ENCODE measurements at places on chromosomes 6 and 20. TPM values are rescaled to one million over a fixed set of nuclear protein-coding genes. Genes with fewer than 3 reads are reported as not detected.

GRCh38 chr6:12313992-12314589, 23.9 kb downstream of the EDN1 start:
- DNase-seq: peak; percentile 89

- no peak for DNase-seq
Measured at GRCh38 chr20:833121-833449, 430 bp upstream of the FAM110A start.

DNA sequence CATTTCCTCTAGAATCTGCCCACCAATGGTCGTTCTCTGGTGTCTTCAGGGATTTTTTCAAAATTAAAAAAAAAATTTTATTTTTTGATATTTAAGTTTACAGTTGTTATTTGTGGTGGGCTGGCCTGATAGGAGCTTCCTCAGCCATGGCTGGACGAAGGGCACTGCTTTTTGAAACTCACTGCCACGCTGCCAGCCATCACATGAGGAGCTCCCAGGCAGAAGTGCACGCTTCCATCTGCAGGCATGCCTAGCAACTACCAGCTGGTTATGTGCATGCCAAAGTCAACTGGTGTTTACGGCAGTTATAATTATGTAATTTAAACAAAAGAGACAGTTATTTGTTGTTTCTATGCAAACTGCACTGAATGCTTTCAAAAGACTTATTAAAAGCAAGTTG, 105.1 kb downstream of the IRF4 start:
- no peak for DNase-seq

- DNase-seq: no peak
Measured at GRCh38 chr6:155247618-155248007, 16.2 kb upstream of the CLDN20 start.

- DNase-seq: no peak
Measured at GRCh38 chr20:63612276-63612931, 14.5 kb downstream of the GMEB2 start.

GRCh38 chr6:98033617-98034016, 750.6 kb upstream of the MMS22L start:
- no peak for DNase-seq

DNA sequence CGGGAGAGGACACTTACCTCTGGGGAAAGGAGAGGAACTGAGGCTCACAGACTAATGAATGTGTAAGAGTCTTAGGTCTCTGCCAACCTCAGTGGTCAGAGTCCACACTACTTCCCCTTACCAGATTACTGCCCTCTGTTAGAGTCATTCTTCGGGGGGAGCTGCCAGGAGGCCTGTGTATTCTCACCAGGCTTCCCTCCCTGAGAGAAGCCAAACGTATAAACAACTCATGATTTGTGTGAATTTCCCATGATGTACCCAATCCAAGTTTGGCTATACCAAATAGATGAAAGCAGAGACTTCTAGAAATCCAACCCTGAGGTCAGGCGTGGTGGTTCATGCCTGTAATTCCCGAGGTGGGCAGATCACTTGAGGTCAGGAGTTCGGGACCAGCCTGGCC, 77.1 kb downstream of the SLC2A10 start:
- no peak for DNase-seq

DNA sequence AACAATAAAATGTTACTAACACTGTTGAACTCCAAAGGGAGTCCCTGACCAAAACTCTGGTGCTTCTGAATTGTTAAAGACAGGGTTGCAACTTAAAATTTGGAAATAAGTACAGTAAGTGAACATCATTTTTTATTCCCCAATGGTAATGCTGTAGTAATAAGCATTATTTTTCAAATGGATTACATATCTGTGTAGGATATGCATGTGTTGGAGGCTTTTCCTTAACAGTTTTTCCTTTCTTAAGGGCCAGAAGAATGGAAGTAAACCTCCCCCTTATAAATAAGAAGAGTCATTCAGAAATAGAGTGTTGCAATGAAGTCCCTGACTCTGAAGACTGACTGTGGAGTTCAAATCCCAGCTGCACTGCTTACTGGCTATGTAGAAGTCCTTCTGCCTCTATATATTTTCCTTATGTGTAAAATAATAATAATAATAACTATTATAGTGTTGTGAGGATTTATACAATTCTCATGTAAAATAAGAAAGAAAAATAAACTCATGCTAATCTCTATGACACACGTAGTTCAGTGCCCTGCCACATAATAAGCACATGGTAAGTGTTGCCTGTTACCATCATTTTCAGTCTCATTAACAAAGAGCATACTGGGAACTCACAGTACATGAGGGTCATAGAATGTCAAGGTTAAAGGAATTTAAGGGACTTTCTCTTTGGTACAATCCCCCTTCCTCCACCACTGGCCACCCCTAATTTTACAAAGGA, 129.8 kb upstream of the SMLR1 start:
- no peak for DNase-seq

DNA sequence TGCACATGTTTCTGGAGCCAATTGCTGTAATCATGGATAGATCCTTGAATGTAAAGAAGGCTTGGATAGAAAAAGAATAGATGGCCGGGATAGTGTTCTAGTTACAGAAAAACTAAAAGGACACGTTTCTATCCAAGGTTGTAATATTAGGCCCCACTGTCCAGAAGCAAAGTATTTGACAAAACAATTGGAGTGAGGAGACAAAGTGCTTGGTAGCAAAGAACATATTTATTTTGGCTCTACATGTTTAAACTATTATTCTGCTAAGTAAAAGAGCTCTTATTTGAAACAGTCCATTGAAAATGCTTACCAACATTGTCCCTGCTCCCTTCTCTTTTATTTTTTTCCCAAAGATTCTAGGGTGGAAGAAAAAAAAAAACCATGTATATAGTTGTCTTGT, 94.4 kb downstream of the MYO6 start:
- DNase-seq: peak; percentile 31

DNA sequence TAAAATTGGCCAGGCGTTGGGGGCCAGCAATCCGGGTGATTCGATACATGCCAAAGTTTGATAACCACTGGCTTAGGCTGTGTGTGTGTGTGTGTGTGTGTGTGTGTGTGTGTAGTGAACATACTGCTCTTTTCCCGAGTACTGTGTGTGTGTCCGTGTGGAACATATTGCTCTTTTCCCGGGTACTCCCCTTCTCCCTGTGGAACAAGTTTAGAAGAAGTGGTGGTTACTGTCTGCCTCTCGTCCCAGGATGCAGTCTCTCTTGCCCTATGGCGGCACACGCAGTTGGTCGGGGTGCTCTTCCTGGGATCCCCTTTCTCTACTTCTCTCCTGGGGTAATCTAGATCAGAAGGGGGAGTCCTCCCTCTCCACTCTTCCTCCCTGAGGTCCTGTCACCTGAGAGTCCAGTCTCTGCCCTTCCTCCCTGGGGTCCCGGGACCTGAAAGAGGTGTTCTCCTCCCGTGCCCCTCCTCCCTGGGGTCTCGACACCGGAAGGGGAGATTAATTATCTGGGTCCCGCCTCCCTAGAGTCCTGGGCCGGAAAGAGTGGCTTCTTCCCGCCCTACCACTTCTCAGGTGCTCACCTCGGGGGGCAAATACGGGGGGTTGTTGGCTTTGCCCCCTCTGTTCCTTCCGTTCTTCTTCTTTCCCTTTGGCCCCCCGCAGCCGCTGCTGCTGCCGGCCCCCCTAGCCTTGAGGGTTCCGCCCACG, 516 bp downstream of the GTPBP2 start:
- DNase-seq: peak; percentile 32

DNA sequence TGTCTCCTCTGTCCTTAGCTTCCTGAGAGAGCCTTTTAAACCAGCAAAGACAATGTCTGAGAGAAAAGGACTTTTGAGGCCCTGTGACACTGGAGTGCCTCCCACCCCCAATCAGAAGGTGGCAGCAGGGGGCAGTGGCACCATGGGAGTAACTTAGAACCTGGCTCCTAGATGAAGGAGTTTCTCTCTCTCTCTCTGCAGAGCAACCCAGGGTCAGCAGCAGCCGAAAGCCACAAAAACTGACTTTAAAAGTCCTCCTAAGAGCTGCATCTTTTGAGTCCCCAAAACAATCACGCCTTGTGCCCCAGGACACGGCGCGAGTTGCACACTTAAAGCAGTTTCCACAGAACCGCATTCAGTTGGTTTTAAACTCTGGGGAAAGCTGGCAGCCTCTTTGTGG, 5.3 kb upstream of the TCP11 start:
- peak; percentile 47 for DNase-seq

- no peak for DNase-seq
Measured at GRCh38 chr6:28633445-28634215, 107.9 kb downstream of the GPX5 start.

- DNase-seq: no peak
Measured at GRCh38 chr6:146741609-146742008, 142.8 kb downstream of the ADGB start.

- DNase-seq: no peak
Measured at GRCh38 chr6:129486327-129486726, 223.7 kb downstream of the ARHGAP18 start.

DNA sequence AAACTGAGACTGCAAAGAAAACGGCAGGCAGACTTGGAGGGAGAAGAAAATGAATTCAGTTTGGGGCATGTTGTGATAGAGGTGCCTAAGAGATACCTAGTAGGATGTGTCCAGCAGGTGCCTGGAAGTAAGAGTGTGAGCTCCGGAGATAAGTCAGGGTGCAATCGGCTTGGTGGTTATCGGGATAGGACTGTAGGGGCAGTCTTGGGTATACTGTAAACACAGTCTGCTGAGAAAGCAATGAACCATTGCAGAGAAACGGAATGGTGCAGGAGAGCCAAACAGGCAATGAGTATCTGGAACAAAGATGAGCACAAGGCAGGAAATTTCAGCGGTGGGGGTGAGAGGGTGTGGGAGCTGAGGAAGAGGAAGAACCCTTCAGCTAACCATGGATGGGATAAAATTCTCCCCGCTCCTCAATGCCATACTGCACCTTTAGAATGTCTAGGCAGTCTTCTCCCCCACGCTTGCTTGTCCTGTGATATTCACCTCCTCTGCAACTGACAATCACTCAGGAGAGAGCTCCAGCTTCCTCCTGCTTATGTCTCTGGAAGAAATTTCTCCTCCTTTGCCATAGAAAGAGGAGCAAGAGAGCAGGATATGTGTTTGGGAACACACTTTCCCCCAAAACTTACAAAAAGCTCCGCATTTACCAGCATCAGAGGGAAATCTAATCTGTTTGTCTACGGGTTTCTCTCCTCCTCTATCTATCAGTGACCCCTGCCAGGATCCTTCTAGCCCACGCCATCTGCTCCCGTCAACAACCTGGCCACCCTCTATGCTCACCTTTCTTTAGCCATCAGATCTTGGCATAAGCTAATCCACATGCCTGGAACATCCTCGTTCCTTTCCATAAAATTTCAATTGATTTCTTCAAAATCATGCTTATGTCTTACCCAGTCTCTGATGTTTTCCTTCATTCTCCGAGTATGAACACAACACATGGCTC, 381.7 kb upstream of the JARID2 start:
- DNase-seq: no peak

DNA sequence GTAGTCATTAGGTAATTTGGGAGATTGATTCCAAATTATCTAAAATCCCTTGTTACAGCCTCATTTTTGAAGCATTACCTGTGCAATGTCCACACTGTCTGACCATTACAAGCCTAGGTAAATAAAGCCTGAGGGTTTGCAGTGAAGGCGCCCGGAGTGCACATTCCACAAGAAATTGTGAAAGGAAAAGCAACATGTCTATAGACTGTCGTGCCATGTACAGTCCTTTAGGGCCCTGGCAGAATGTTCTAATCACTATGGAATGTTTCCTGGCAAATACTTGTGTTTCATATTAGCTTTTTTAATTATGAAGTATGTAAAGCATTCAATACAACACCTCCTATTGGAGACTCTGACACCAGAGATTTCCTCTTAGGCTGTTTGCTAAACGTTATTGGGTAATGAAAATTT, 28.9 kb downstream of the PREP start:
- DNase-seq: peak; percentile 82

GRCh38 chr6:109687271-109687761, 3.7 kb downstream of the AK9 start:
- DNase-seq: peak; percentile 34

DNA sequence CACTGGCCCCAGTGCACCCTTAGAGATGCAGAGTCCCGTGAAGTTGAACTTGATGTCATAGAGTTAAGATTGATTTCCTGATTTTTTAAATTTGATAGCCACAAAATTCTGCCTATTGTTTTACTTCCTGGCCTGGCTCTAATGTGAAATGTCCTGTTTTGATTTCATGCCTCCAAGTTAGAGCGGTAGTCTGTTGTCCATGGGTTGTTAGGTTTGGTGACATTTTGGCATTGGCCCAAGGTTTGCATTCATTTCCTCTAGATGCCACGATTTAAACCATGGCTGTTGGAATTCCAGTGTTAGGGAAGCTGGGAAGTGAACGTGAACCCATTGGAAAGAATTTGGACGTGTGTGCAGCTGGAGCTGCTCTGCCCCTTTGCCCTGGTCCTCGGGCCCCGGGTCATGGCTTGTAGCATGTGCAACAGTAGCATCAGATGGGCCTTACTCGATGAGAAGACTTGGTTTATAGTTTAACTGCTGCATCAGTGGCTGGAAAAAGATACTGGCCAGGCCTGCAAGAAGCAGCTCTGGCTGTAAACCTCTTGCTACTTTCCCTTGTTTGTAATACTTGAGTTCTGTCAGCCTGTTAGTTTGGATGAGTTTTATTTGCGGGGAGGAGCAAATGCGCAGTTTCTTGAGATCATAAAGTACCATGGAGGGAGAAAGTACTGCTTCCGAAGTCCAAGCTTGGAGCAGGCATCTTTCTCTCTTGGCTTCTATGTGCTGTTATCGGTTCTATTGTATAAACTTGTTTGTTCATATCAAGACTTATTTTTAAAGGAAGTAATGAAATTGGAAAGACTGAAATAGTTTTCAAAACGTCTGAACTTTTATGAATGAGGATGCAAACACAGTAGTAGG, 121.4 kb upstream of the CLDN20 start:
- DNase-seq: peak; percentile 97

DNA sequence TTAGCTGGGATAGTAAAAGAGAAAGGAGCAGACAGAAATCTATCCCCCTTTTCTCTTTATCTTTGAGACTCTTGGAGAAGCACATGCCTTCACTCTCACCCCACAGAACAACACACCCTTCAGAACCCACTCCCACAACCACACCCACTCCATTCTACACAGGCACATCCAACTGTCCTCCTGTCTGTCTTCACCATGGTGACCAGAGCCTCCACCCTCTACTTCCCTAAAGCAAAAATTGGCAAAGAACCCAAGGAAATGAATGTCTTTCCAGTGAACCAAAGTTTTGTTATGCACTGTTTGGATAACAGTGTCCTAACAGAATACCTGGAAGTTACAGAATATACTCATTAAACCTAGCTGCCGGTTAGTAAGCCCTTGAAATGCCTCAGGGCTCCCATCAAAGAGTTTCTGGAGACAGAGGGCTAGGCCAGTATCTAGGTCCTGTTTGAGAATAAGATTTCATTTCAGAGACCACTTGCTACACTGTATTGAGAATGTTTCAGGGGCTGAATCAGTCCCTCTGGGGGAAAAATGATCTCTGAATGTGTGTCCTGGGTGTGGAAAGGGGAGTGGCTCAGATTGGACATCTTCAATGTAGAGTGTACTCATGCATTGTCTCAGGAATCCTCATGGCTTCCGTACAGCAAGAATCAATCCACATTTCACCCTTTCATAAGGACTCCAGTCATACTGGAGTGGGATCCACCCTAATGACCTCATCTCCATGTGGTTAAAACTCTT, 101.1 kb downstream of the LY86 start:
- DNase-seq: peak; percentile 60

Gene CALHM4
- total RNA-seq: 0.72 TPM

Gene RGS19
- total RNA-seq: 27.8 TPM

Gene FOXQ1
- total RNA-seq: not detected

Gene ZBTB24
- total RNA-seq: 6.4 TPM

Gene SMOC2
- total RNA-seq: not detected

Gene VSTM2L
- not detected for total RNA-seq

Gene PPP1R3D
- total RNA-seq: 4.9 TPM

Data from endothelial cell of umbilical vein (primary cell).